Bone marrow (tissue), 2 donors: ENCODE measurements at places on chromosomes 5 and 9.

GRCh38 chr9:123267481-123268198, 746 bp downstream of the STRBP start:
- DNase-seq = no peak

- no peak for DNase-seq
These were observed 52.1 kb upstream of the ARL15 start for GRCh38 chr5:54362434-54362833.

DNA sequence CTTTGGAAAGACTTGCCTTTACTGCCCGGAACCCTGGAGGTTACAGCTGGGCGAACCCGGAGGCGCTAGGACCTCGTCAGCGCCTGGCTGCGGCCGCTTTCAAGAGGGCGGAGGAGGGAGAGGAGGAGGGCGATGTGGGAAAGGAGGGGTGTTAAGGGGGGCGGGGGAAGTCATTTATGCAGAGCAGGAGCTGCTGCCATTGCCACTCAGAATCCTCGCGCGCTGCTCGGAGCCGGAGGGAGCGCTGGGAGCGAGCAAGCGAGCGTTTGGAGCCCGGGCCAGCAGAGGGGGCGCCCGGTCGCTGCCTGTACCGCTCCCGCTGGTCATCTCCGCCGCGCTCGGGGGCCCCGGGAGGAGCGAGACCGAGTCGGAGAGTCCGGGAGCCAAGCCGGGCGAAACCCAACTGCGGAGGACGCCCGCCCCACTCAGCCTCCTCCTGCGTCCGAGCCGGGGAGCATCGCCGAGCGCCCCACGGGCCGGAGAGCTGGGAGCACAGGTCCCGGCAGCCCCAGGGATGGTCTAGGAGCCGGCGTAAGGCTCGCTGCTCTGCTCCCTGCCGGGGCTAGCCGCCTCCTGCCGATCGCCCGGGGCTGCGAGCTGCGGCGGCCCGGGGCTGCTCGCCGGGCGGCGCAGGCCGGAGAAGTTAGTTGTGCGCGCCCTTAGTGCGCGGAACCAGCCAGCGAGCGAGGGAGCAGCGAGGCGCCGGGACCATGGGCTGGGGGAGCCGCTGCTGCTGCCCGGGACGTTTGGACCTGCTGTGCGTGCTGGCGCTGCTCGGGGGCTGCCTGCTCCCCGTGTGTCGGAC, at the start of gene PCSK5:
TSS of gene PCSK5 (plus strand) at position 202 of the 805 bp plus-strand sequence. CDS start at position 711, 509 bp downstream.
- peak; percentile 3 for DNase-seq

- DNase-seq = no peak
These were observed 40.7 kb upstream of the CACNA1B start for GRCh38 chr9:137836831-137837241.

DNA sequence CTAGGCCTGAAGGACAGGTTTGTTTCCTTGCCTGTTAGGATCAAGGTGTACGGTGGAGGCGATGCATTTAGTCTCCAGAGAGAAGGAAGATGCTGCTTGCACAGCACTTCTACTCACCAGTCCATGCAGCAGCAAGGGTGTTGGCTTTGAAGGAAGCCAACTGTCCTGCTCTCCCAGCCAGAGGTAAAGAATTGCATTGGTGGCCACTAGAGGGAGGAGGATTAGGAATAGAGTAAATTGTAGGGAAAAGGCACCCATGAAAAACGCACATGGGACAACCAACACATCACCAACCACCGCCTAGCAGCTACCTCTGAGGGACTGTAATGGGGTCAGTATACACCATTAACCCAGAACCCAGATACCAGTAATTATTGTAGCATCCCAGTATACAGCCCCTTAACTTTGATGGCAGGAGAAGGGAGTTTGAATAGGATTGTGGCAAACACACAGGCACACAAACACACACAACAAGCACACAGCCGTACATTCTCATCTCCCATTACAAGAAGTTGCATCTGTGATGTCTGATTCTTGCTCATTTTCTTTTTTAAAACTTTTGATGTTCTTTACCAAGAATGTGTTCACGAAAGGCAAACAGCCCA, 267.7 kb downstream of the ADAMTS6 start:
- DNase-seq = no peak

GRCh38 chr5:125370461-125371205, 624.2 kb upstream of the ZNF608 start:
- no peak for DNase-seq

GRCh38 chr5:89065919-89066318, 182.9 kb upstream of the MEF2C start:
- no peak for DNase-seq

DNA sequence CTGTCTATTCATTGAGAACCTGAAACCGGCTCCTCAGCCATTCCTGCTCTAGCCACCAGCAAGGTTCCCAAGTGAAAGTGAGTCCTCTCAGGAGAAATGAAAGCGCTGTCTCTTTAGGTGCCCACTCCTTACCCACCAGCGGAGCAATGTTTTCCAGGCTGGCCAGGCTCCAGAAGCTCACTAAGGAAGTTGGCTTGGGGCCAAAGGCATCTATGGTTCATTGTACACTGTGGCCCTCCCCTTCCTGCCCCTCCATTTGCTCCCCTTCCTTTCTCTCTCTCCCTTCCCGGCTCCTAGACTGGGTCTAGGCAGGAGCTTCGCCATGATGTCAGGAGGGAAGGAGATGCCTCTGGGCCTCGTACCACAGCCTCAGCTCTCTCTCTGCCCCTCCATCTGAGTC, 1.1 kb upstream of the GABRP start:
- no peak for DNase-seq

- DNase-seq = no peak
These were observed 42.5 kb downstream of the KCNIP1 start for GRCh38 chr5:170546282-170546681.

- no peak for DNase-seq
These were observed 191.5 kb upstream of the GNA14 start for GRCh38 chr9:77839459-77840140.

GRCh38 chr5:146400201-146400600, 46.9 kb upstream of the TCERG1 start:
- no peak for DNase-seq

GRCh38 chr5:82985763-82986162, 91.4 kb downstream of the TMEM167A start:
- no peak for DNase-seq

DNA sequence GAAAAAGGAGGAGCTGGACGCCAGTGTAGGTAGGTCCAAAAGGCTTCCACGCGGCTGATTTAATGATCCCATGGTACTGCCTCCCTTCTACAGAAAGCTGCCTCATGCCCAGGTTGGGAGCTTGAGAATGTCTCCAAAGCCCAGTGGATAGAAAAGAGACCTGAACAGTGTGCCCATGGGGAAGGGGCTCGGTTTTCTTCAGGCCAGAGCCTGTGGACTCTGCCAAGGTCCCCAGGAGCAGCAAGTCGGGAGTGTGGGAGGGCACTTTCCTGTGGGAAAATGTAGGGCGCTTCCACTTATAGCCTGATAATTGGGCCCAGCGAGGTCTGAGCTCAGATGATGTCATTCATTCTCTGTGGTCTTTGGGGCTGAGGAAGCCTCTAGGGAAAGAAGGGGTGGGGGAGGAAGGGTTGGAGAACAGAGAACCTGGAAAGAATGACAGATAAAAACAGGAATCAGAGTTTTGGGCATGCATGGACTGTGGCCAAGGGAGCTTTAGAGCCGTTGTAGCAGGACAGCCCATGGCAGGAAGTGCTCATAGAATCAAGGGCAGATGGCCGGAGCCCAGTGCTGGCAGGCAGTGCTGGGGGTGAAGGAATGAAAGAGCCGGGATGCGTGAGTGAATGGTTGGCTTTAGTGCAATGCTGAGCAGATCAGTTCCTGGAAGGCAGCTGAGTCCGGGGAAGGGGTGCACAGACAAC, 42.5 kb upstream of the SH3PXD2B start:
- no peak for DNase-seq

DNA sequence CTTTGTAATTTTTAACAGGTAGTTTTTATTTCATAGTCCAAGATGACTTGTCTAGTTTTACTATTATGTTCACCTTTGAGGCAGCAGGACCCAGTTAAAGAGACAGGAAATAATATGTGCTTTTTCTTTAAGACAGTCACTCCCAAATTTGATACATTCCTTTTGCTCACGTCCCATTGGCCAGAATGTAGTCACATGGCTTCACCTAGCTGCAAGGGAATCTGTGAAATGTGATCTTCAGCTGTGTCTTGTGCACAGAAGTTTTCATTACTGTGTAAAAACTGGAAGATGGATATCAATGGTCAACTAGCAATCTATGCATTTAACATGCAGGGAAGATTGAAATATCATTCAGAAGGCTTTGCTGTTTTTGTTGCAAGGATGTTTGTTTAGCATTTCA, 41.1 kb downstream of the XRCC4 start:
- DNase-seq = no peak

DNA sequence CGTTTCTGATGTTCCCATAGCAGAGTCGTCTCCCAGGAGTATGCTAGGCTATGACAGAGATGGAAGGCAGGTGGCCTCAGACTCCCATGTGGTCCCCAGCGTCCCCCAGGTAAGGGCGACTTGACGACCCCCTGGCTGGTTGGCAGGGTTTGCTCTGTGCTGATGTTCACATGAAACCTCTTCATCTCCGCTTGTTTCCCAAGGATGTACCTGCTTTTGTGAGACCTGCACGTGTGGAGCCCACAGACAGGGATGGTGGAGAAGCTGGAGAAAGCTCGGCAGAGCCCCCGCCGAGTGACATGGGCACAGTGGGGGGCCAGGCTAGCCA, 108.3 kb downstream of the WNK2 start:
- DNase-seq = no peak

DNA sequence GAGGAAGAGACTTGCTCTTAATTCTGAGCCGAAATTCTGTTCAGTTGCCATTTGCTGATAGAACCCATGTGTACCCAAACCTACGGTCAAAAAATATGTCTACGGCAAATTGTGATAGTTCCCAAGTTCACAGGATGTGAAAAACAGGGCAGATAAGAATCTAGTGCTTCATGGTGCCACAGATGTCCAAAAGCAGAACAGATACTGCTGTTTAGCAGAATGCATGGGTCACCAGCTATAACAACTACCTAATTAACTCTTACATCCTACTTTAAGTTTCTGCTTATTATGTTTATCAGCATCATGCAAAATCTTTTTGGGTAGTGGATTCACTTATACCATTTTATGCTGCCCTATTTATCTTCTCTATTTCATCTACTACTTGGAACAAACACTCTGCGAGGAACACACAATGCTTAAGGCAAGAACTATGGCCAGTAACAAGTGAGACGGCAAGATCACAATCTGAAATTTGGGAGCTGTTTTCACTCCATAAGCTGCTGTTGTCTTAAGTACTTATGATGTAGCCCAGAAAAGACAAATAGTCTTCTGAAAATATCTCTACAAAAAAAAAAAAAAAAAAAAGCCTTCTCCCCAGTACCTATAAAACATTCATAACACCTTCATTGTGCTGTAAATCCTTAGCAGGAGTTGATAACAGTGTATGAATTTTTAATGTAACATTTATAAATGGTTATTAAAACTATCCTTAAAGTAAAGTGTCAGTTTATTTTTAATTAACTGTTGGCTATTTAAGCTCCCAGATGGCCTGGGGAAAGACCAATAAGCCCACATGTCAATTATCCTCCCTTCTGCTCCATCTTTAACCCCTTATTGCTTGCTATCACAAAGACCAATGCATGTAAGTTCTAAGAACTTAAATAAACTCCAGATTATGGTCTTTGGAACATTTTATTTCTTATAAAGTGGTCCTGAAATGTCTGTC, 232.3 kb downstream of the TLR4 start:
- DNase-seq = no peak

DNA sequence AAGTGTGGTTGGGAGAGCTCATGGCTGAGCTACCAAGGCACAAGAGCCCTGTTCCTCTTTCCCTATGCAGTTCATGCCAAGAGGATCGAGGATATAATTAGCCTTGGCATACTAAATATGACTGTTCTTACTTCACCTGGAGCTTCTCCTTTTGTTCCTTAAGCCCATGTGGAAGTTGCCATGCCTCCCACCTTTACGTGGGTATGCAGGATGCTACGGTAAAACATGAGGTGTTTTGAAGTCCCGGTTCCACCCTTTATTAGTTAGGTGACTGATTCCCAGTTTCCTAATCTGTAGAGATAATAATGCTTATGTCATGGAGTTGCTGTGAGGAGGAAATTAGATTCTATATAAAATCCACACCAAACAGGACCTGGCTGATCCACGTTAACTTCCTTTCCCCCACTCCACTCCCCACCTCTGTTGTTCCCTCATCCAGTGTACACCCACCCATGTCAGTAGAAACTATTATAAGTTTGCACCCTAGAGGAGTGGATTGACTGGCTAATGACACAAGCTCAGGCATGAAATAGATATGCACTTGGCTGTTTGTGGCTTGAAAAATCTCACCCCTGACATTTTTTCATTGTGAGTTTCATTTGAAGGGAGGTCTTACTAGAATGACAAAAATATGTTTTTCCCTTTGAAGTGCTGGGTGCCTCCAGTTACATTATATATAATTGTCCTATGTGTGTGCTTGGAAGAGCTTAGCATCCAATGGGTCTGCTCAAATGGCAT, 36.8 kb upstream of the SHOC1 start:
- DNase-seq = no peak
